ENCODE measurements at places on chromosomes 12 and 14.

DNA sequence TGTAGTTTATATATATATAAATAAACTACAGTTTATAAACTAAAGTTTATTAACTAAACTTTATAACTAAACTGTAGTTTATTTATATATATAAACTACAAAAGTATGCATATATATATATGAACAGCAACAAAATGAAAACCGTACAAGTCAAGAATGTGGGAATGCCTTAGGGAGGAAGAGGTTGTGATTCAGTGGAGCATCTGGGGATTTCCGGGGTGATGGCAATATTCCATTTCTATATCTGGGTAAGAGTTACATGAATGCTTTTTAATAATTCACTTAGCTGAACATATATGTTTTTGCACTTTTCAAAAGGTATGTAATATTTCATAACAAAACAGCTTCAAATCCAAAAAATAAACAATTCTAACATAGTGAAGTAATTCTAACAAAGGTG, 30.1 kb upstream of the CAND1 start:
- DNase-seq = no peak

DNA sequence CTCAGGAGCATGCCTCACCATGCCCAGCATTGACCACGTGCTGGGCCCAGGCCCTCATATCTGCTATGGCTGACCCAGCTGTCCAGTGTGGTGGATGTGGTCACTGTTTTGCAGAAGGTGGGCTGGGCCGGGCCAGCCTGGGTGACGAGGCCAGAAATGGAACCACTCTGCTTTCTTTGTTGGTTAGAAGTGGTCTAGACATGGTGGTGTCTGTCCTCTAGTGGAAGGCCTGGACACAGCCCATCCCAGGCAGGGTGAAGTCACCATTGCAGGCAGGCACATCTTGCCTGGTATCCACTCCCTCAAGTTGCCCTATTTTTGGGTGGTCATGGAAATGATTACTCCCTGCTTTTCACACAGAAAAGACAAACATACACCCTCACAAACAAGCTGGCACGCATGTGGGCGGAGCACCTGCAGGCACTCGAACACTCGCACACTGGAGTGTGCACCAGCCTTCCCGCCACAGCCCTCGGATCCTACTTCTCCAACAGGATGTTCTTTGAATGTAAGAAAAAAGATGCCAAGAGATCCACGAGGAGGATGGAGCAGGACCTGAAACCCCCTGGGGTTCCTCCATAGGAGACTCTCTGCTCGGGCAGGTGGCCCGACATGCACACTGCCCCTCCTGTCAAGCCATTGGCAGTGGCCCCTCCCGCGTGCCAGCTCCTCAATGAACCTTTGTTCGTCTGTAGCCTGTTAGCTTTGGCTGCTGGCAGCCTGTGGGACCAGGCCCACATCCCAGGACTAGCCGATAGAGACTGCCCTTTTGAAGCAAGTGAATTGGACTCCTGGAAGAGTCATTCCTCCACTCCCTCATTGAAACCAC, 38.4 kb downstream of the MLXIP start:
- no peak for DNase-seq

DNA sequence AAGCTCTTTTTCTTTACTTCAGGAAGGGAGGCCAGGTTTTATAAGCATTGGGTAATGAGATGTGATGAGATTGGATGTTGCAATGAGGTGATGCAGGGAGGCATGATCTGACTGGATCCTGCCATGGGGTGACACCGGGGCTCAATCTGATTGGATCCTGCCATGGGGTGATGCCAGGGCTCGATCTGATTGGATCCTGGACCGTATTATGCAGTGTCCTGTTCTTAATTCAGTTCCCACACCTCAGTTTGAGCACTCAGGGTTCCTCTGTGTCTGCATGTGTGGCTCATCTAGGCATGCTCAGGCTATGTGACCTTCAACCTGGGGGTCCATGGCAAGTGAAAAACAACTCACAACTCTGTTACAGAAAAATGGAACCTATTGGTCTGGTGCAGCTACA, 166.4 kb downstream of the SLC15A4 start:
- DNase-seq = no peak

DNA sequence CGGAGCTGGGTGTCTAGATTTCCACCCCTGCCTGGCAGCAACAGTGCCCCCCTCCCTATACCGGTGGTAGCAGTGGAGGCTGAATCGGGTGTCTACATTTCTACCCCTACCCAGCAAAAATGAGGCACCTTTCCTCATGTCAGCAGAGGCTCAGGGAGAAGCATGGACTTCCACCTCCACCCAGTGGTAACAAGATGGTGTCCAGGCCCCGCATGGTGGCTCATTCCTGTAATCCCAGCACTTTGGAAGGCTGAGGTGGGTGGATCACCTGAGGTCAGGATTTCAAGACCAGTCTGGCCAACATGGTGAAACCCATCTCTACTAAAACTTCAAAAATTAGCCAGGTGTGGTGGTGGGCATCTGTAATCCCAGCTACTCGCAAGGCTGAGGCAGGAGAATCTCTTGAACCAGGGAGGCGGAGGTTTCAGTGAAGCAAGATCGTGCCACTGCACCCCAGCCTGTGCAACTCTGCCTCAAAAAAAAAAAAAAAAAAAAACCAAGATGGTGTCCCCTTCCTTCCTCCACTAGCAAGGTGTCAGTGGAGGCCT, 35.5 kb upstream of the OR5AU1 start:
- DNase-seq = no peak

- no peak for DNase-seq
Measured at GRCh38 chr12:68403296-68403695, 71.1 kb upstream of the MDM1 start.

DNA sequence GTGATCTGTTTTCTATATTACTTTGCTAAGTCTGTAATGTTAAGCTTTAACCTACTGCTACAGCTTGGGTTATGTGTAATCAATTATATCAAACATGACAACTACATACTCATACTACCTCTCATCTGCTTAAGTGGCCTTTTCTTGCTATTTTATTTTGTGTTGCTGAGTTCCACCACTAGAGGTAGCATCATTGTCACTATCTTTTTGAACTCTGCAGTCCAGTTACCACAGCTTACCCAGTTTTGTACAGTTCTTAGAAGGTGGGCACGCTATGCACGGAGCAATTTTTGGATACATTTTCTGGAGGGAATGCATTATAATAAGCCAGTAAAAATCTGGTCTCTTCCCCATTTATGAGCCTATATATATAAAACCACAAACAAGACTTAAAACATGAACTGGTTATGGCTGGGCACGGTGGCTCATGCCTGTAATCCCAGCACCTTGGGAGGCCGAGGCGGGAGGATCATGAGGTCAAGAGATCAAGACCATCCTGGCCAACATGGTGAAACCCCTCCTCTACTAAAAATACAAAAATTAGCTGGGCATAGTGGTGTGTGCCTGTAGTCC, 48.5 kb downstream of the SAV1 start:
- DNase-seq = no peak

DNA sequence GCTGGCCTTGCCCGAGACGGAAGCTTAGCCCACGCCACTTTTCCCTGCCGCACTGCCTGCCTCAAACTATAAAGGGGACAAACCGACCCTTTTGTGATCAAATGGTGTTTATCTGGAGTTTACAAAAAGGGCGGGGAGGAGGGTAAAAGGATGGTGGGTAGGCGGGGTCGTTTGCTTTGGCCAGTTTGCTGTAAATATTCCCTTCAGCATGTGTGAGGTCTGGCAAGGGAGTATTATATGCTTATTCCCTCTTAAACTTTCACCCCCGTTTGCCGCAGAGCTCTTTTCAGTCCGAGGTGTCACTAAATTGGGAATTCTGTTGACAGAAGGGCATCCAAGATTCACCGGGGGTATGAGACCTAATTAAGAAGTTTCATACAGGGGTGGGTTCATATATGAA, 3.8 kb upstream of the TBX3 start:
- no peak for DNase-seq

All from CD4-positive, alpha-beta T cell (primary cell).